CD8-positive, alpha-beta memory T cell (primary cell): ENCODE measurements at places on chromosomes 16 and 17. TPM values are rescaled to one million over a fixed set of nuclear protein-coding genes. Genes with fewer than 3 reads are reported as not detected.

- no peak for DNase-seq
Measured at GRCh38 chr17:15342460-15342859, 1.1 kb upstream of the TEKT3 start.

- DNase-seq: no peak
Measured at GRCh38 chr16:12504312-12504711, 299.4 kb downstream of the CPPED1 start.

DNA sequence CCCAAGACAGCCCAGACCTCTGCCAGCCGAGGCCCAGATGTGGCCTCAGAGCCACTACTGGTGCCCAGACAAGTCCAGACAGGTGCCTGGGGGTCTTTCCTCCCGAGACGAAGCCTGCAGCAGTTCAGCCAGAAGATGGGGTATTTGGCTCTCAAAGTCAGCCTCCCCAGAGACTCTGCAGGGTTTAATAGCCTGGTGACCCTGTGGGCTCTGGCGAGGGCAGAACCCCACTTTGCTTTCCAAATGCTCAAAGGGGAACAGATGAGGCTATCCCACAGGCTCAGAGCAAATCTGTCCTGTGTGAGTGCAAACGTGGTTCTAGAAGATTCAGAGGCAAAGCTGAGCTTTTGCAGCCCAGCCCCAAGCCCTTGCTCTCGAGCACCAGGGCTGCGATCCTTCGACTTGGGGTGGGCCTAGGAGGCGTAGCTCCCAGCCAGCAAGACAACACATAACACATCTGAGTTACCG lies 236.0 kb downstream of the MRTFB start:
- no peak for DNase-seq

DNA sequence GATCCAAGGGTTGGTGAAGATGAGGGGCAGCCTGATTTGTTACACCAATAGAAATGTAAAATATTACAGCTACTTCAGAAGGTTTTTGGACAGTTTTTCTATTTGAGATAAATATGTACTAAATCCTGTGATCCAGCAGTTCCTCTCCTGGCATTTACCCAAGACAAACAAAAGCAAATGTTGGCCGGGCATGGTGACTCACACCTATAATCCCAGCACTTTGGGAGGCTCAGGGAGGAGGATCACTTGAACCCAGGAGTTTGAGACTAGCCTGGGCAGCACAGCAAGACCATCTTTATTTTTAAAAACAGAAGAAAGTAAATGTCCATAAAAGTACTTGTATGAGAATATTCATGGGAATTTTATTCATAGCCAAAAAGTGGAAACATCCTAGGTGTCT lies 64.8 kb upstream of the MRC2 start:
- DNase-seq: no peak

ZFP3 gene
- total RNA-seq: 4.2 TPM

GRCh38 chr16:10521681-10522274 lies 58.6 kb downstream of the EMP2 start:
- DNase-seq: peak; percentile 10

DNA sequence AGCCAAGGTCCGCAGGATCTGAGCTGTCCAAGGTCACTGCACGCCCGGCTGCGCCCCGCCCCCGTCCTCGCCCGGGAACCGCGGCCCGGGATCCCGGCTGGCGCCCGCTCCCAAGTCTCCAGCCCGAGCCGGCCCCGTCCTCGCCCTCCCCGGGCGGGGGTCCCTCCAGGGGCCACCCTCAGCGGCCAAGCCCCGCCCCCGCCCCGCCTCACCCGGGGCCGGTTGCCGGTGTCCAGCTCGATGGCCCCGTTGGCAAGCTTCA lies 216 bp downstream of the VPS9D1 start:
- DNase-seq: no peak

DNA sequence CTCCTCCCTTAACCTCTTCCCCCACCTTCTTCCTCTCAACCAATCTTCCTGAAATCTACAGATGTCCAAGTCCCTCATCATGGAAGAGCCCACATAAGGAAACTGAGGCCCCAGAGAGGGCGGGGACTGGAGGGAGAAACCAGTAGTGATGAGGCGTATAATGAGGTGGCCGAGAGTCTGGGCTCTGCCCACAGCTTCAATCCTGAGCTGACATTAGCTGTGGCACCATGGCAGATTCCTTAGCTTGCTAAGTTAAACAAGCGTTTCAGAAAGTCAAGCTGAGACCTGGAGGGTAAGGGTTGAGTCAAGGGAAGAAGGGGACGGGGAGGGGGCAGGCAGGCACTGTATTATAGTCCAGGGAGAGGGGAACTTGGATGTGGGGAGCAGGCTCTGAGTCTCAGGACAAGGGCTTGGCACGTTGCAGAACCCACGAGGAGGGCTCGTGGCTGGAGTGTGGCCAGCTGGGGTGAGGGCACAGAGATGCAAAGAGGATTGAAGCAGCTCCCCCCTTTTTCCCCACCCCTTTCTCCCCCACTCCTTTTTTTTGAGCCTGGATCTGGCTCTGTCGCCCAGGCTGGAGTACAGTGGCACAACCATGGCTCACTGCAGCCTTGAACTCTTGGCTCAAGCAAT lies 13.3 kb downstream of the ARHGAP23 start:
- no peak for DNase-seq

GRCh38 chr17:542943-543342 lies 171.7 kb downstream of the VPS53 start:
- DNase-seq: no peak

DNA sequence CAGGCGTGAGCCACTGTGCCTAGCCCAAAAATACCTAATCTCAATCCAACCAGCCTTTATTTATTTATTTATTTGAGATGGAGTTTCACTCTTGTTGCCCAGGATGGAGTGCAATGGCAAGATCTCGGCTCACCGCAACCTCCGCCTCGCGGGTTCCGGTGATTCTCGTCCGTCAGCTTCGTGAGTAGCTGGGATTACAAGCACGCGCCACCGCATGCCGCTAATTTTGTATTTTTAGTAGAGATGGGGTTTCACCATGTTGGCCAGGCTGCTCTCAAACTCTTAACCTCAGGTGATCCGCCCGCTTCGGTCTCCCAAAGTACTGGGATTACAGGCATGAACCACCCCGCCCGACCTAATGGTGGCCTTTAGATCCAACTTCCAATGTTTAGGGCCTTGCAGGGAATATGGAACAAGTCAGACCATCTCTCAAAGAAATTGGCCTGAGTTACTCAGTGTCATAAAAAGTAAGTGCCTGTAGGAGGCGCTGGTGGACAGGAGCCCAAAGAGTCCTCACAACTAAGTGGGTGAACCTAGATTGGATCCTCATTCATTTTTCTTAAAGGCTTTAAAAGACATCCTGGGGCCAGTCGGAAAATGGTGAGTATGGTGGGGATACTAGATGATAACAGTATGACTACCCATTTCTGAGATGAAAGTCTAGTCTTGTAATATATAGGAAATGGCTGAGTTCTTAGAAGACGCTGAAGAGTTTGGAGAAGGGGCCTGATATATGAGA lies 4.6 kb downstream of the ZSCAN10 start:
- DNase-seq: peak; percentile 50

DNA sequence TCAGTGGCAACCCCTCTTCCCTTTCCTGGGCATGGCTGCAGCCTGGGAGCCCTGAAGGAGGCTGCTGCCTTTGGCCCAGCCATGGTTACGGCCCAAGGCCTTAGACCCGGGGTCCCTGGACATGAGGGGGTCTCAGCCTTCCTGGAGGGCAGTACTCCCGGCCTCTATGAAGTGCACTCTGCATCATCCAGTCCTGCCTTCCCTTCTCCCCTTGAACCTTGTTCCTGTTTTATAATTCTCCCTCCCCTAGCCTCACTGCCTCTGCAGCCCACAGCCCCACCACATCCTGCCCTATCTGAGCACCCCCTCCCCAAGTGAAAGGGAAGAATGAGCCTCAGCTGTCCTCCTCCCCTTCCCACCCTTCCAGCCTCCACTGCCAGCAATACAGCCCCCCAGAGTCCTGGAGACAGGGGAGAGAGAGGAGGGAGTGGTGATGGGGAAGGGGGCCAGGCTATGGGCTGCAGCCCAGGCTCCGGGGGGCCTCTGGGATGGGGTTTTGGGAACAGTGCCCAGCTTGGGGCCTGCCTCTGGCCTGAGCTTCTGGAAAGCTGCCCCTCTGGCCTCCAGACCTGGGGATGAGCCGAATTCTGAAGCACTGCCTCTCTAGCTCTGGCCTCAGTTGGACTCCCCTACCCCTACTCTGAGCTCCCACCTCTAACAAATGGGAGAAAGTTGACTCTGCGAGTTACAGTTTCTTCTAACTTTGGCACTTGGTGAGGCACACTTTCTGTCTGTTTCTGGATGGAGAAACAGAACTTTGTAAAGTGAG lies 7.6 kb downstream of the CCR7 start:
- DNase-seq: no peak

DNA sequence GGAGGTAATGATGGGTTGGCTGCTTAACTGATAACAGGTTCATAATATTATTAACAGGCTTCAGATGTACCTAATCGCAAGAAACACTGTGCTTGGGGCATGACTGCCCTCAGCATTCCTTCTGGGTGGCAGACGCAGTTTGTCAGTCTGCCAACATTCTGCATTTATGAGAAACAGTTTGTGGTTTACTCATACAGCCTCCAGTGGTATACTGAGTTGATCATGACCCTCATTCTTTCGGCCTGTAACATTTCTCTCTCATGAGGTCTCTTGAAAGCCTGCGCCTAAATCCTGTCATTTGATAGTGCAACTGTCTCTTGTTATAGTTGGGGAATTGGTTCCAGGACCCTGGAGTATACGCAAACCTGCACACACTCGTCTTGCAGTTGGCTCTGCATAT lies 4.9 kb upstream of the RUSF1 start:
- no peak for DNase-seq

- DNase-seq: no peak
Measured at GRCh38 chr17:63542942-63543821, 7.1 kb upstream of the DCAF7 start.

GRCh38 chr16:78307824-78308528 lies 208.5 kb downstream of the WWOX start:
- no peak for DNase-seq

DNA sequence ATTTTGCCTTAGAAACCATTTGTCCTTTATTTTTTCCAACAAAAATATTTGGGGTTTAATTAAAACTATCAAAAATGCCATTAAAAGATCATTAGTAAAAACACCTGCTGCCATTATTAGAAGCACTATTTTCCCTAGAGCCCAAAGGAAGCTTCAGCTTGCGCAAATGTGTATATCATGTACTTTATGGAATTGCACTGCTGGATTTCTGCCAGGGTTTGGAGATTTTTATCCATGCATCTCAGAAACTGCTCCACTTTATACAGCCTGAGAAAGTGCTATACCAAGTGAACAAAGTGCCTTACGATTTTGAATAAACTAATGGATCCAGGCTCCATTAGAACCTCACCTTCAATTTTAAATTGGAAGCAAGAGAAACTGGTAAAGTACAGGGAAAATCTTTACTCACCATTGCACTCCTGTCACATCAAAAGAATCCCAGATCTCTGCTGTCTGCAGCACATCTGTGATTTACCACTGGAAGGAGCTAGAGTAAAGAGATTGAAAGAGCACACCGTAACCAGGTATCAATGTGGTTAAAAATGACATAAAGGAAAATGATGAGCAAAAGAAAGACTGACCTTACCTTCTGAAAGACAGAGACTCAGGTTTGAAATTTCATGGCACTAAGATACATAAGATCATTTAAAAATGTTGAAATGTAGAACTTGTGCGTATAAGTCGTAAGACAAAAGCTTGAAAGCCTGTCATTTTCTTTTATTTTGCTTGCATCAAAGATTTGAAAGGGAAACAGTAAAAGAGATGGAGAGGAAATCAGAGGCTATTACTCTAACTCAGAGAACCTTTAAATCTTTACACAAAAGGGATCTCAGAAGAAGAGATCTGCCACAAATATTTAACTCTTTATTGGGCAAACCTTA lies 678.1 kb upstream of the GOT2 start:
- no peak for DNase-seq

MKS1 gene
- total RNA-seq: 26.2 TPM

GRCh38 chr17:17872547-17873345 lies 36.0 kb upstream of the SREBF1 start:
- DNase-seq: no peak

SMPD3 gene
- 0.15 TPM for total RNA-seq

GRCh38 chr17:21291357-21291756 lies 6.8 kb downstream of the MAP2K3 start:
- no peak for DNase-seq

DNA sequence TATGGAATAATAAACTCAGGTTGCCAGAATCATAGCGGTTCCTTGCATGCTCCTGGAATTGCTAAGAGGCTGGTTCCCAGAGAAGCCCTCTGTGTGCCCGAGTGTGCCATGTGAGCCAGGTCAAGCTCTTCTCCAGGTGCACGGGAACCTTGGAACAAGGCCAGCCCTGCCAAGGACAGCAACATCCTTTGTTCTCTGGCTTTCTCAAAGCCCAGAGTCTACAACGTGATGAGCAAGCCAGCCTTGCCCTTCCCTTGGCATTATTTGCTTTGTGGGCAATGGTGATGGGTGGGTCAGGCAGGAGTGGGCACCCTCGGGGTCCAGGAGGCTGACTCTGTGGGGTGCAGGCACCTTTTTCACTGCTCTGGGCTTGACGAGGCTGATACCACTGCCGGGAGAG lies 14.2 kb upstream of the SEC14L1 start:
- DNase-seq: no peak
